ENCODE measurements at places on chromosomes 16 and 17.

DNA sequence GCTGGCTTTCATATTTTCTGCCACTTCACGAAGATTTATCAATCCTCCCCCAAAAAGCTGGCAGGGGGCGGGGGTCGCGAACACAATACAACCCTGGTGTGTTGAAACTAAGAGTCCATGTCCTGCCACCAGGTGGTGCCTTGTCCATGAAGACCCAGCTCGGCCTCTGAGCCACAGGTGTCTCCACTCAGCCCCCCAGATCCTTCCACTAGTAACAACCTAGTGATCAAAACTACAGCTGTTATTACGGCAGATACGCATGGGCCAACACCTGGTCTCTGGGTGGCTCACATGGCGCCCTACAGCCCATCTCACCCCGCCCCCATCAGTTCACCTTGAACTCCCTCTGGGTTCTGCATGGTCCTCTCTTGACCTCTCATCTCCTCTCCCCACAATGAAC lies 27.7 kb downstream of the USP7 start:
- DNase-seq, result no peak

GRCh38 chr16:78333808-78334207 lies 234.4 kb downstream of the WWOX start:
- no peak for DNase-seq

- peak; percentile 50 for DNase-seq
Observed at GRCh38 chr17:38925263-38925995, at the start of gene LASP1NB. TSS of gene LASP1NB (plus strand) at chr17:38925614.

- peak; percentile 57 for DNase-seq
Observed at GRCh38 chr16:24820522-24820921, 25.2 kb upstream of the SLC5A11 start.

- no peak for DNase-seq
Observed at GRCh38 chr16:87762620-87763019, 3.2 kb downstream of the KLHDC4 start.

DNA sequence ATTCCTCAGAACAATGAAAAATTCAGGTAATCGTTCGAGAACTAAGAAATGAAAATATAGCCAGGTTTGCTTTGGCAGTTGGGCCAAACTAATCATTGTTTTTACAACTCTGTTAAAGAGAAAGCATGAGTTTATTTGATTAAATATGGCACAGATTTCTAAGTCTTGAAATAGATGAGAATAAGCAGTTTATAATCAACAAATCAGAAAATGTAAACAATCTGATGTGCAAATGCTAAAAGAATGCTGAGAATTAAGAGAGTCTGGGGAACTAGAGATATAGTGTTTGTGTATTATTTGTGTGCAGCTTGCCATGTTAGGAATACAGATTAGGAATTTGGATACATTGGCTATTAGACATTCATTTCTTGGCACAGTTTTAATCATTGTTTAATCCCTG lies 212.5 kb downstream of the TANC2 start:
- no peak for DNase-seq

Data from fibroblast of mammary gland (primary cell).